Stimulated activated CD8-positive, alpha-beta memory T cell treated with anti-CD3 and anti-CD28 coated beads, Interleukin-15, amount 100 ng/mL, for 1 hour (primary cell): ENCODE measurements at places on chromosomes 11 and 22.

- DNase-seq, result no peak
These were observed 62.3 kb downstream of the PPFIBP2 start for GRCh38 chr11:7575841-7576725.

DNA sequence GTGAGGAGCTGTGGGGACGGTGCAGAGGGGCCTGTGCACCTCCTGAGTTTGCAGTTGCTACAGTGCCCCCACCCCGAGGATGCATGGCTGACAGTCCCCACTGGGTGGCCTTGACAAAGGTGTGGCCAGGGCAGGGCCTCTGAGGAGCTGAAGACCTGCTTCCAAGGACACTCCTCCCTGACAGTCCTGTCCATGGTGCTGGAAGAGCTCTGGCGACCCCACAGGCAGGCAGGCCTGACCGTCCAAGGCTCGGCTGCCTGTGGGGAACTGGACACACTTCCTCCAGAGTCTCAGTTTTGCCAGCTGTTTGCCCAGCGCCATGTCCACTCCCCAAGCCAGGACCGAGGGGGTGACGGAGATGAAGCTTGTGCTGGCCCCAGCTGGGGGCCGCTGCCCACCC lies 32.7 kb downstream of the BRSK2 start:
- DNase-seq, result no peak

GRCh38 chr11:73260127-73260457 lies 12.0 kb upstream of the P2RY6 start:
- DNase-seq, result no peak

GRCh38 chr22:46963672-46964545 lies 201.5 kb downstream of the TBC1D22A start:
- no peak for DNase-seq

GRCh38 chr11:111523343-111523742 lies 8.8 kb downstream of the HOATZ start:
- DNase-seq, result no peak

DNA sequence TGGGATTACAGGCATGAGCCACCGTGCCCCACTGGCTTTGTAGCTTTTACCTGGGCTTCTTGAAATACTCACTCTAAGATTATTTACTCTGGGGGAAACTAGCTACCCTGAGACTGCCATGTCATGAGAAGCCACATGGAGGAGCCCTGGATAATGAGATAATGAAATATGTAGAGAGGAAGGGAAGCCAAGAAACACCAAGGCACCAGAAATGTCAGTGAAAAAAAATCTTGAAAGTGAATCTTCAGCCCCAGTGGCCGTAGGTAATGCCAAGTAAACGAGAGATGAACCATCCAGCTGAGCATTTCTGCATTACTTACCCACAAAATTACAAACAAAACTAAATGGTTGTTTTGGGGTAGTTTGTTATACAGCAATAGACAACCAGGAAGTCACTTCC lies 125.6 kb downstream of the APIP start:
- DNase-seq, result no peak

DNA sequence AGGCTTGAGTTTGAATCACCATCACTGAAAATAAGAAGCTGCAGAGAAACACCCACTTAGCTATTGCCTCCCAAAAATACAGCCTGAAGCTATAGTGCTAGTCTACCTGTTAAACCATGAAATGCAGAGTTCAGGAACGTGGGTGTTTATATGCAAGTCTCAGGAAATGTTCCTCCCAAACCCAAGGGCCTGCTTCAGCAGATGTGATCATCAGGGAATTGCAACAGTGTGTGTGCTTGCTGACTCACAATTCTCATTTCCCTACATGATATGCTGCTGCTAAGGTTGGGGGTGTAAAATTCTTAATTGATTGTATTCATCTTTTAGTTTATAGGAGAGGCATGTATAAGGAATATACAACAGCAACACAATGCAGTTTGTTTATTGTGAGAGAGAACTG lies 49.6 kb downstream of the NUP98 start:
- DNase-seq, result no peak

- DNase-seq, result peak; percentile 74
These were observed 7.3 kb upstream of the NCF4 start for GRCh38 chr22:36853407-36854099.

GRCh38 chr11:11865449-11865848 lies 23.7 kb downstream of the USP47 start:
- DNase-seq, result no peak

- no peak for DNase-seq
These were observed 11.5 kb upstream of the AIFM3 start for GRCh38 chr22:20955548-20955947.

- no peak for DNase-seq
These were observed 5.3 kb downstream of the SIDT2 start for GRCh38 chr11:117183724-117184349.

GRCh38 chr11:87572881-87573280 lies 535.1 kb downstream of the TMEM135 start:
- DNase-seq, result no peak
